ENCODE measurements at places on chromosomes 7 and 10.

DNA sequence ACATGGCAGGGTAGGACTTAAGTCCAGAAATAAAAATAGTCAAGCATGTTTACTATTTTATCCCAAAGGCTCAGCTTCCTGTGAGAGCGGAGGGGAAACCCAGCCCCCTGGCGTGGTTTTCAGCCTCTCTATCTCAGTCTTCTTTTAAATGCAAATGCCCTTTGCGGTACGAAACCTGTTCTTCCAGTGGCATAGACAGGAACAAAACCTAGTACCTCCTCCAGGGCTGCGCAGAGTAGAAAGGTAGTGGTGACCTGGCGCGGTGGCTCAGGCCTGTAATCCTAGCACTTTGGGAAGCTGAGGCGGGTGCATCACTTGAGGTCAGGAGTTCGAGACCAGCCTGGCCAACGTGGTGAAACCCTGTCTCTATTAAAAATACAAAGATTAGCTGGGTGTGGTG, 181.3 kb upstream of the FOXK1 start:
- DNase-seq, result no peak

- no peak for DNase-seq
These were observed 26.2 kb downstream of the PWWP2B start for GRCh38 chr10:132422903-132423825.

DNA sequence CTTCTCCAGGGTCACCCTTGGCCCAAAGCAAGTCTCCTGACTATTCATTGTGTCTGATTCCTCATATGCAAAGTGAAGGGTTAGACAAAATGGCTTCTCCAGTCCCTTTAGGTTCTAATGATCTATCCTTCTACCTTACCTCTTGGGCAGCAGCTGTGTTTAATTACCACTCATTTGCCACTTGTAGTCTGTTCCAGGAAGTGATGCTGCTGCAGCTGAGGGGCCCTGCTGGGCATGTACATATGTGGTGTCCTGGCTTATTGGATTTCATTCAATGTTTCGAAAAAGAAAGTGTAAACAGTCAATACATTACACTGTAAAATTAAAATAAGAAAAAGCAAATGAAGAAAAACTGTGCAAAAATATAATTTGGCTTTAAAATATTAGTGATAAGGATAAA, 36.6 kb downstream of the SCIN start:
- no peak for DNase-seq

DNA sequence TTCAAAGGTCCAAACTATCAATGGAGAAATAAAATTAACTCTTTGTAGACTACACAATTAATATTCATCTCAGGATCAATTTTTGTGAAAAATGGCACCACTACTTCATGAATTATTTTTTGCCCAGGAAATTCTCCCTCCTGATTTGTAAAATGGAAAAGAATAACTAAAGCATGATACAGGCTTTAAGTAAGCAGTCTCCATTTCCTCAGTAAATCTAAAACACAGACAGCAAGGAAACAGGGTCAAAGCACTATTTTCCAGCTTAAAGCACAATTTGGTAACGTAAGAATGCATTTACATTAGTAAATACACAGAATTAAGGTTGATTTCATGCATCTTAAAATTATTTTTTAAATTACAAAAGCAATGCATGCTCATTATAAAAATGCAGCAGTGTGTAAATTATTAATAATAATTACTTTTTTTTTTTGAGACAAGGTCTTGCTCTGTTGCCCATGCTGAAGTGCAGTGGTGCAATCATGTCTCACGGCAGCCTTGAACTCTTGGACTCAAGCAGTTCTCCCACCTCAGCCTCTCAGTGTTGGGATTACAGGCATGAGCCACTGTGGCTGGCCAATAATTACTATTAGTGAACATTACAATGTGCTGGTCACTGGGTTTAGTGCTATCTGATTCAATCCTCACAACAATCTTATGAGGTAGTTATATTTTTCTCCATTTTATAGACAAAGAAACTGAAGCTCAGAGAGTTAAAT, 26.1 kb upstream of the VCL start:
- DNase-seq, result no peak

GRCh38 chr10:104330168-104331110, 7.8 kb downstream of the ITPRIP start:
- peak; percentile 87 for DNase-seq

DNA sequence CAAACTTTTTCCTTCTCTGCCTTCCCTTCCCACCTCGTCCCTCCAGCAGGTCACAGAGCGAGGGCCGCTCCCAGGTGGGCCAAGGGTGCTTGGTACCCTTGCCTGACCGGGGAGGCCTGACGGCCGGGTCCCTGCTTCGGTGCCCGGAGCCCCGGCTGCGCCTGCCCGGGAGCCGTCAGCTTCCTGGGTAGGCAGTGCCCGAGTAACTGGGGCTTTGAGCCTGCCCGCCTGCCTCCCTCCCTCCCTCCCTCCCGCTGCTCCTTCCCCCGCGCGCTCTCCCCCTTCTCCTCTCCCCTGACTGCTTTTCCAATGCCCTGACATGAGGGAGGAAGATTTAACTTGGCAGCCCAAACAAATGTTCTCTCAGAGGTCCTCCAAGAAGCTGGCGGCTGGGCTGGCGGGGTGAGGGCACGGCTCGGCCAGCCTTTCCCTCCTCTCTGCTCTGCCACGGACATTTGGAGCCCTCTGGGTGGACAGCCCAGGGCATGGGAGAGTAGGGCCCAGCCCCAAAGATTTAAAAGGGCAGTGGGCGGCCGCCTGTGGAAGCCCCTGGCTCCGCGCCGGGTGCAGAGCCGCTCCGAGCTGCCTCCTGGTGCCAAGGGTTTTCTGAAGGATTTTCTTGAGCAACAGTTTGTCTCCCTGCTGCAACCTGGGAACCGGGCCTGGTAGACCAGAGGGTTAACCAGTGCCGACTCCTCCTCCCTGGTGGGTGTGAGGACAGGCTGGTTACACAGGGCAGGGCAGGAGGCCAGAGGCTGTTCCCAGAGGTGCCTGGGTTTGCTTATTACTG, 2.0 kb downstream of the ZMIZ1 start:
- peak; percentile 66 for DNase-seq

GRCh38 chr7:151207804-151208203, 2.5 kb downstream of the H2BK1 start:
- DNase-seq, result no peak

DNA sequence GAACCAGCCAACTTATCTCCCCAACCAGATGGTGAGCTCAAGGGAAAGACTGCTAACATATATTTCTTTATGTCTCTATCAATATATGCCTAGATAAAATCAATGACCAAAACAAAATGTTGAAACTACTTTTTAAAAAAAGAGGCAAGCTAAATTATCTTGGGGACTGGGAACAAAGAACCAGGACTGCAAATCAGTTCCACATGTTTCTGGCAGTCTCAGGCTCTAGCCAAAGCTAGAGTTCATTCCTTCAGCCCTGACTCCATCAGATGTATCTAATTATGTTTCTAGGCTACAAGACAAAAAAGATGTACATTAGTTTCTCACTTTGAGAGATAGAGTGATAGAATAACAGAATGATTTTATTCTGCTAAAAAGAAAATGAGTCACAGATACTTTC, 1290.3 kb upstream of the SORCS1 start:
- no peak for DNase-seq

- DNase-seq, result no peak
These were observed 821 bp downstream of the SLC35B4 start for GRCh38 chr7:134315679-134316538.

DNA sequence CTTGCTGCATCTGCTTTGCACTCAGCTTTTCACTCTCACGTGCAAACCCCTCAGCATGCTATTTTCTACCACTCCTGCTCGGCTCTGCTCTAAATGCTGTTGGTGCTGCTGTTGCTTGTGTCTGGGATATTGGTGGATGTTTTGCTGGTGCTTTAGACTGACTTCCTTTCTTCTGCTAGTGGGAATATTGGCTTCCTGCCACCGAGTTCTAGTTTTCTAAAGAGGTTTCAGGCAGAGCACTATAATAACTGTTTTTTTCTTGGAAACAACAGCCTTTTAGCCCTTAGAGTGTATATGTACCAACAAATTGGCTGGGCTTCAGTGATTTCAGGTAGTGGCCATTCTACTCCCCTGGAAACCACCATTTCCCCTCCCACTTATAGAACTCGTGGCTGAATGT, 27.8 kb downstream of the TMEM236 start:
- no peak for DNase-seq

- peak; percentile 40 for DNase-seq
These were observed 2.6 kb downstream of the SCART1 start for GRCh38 chr10:133456041-133456951.

- DNase-seq, result no peak
These were observed 115.0 kb upstream of the KIF5B start for GRCh38 chr10:32171204-32171603.

- DNase-seq, result no peak
These were observed 66.2 kb downstream of the SLC29A4 start for GRCh38 chr7:5349005-5349380.

DNA sequence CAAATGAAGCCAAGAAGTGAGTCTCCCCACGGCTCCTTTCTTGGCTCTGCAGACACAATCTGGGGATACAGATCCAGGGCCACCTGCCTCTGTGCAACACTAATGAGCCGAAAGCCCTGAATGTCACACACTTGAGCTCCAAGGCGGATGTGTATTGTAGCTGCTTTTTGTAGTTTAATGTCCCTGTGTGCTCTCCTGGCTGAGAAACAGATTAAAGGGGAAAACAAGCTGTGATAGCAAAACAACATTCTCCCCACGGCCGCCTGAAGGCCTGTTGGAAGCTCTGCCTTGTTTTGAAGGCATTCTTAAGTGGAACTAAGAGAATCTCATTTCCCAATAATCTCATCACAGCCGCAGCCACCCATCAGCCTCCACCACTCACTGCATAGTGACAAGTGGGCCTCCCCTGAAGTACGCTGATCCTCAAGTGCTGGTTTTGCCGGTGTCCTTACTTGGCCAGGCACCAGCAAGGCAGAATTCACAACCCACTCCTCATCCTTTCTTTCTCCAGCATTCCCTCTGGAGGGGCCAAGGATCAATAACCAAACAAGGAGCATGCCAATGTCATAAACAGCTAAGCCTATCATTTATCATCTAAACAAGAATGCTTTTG, 44.4 kb upstream of the AMPH start:
- no peak for DNase-seq

DNA sequence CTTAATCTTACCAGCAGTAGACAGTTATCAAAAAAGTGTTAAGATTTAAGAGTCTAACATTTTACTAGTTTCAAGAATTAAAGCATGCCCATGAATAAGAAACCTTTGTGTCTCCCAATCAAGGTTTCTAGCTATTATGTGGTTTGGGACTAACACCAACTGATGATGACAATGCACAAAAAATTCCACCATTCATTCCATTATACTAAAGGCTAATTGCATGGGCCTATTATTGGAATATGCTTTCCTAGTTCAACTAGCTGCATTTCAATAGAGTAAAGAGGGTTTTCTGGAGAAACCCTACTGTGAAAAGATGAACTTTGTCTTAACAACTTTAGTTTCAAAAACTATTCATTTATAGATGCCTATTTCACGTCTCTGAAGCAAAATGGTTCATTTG, 44.6 kb downstream of the UBE2H start:
- no peak for DNase-seq

DNA sequence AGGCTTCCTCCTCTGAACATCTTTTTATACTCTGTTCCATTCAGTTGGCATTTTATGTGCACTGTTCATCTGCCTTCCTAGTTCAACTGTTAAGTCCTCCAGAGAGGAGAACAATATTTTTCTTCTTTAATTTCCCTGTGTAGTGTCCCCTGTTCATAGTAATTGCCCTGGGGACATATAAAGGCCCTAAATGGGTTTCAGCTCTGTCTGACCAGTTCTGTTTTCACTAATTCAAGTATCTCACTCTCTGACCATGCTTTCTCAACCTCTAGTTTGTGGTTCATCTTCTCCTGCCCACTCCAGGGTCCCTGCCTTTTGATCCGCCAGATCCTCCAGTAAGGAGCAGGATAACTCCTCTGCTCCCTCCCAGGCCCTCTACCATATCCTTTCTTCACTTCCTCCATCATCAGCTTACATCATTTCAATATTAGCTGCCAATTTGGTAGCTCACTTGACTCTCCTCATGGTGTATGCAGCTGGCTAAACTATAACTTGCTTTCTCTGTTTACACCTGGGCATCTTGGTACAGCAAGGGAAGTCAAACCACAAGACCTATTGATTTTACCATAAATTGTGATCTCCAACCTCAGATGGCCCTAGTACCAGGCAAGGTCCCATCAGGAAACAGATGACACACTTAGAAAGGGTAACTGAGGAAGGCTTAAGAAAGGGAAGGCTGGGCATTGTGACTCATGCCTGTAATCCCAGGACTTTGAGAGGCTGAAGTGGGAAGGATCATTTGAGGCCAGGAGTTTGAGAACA, 17.7 kb upstream of the C10orf67 start:
- DNase-seq, result no peak

DNA sequence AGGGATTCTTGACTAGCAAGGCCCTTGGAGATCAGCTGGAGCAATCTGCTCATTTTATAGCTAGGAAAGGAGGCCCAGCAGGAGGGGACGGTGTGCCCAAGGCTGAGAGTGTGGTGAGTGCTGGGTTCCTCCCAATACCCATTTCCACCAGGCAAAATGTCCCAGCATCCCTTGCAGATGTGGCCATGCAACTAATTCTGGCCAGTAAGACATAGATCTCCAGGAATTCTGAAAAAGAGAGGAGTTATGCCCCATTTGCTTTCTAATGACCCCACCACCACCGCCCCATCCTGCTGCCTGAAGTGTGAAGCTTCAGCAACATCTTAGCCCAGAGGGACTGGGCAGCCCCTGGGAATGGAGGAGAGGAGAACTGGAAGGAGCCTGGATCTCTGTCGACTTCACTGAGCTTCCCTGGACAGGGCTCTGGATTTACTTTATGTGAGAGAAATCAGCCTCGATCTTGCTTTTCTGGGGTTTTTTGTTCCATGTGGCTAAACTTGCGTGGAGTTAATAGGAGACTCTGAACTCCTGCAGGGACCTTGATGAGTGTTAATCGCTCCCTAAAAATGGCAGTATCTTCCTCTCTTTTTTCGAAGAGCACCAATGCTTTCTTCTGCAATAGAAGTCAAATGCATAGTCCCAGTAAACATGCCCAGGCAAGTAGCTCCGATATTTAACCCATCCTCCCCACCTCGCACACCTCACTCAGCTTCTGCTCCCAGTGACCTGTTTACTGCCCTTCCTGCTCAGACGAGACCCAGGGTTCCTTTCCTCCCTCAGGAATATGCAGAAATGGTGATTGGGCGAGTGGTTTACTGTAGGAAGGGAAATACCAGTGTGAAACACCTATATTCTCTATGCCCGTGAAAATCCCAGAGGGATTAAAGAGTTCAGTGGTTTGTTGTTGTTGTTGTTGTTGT, 127.5 kb upstream of the GPR26 start:
- no peak for DNase-seq

All from SJSA1 (cell line).